Mesenteric fat pad (tissue), 1 donor: ENCODE measurements at places on chromosomes 3 and 15. TPM values are rescaled to one million over a fixed set of nuclear protein-coding genes. Genes with fewer than 3 reads are reported as not detected.

NANOGP8 gene
- not detected for total RNA-seq

SEMA3G gene
- 144 TPM for total RNA-seq

ANKRD63 gene
- total RNA-seq: not detected

HAPLN3 gene
- 5.2 TPM for total RNA-seq

FOXL2 gene
- not detected for total RNA-seq

TRPM1 gene
- 0.93 TPM for total RNA-seq

SKOR1 gene
- 0.26 TPM for total RNA-seq

DNA sequence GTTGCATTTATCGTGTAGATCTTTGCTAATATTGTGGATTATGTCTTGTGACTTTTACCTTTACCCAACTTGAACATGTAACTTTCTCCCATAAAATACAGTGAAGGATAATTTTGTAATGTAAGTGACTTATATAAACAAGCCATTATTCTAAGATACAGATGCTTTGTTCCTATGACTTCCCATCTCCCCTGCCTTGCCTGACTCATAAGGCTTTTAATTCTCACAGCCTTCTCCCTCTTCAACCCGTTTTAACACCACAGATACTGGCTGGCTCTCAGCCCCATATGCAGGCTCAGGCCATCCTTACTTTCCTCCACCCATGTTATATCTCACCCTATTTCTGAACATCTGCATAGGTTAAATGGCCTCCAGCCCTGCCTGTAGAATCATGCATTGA lies 4.1 kb downstream of the CCNDBP1 start:
- DNase-seq: no peak

GRCh38 chr3:156397534-156397933 lies 157.4 kb downstream of the SSR3 start:
- DNase-seq: no peak

- no peak for DNase-seq
These were observed 157.6 kb downstream of the UACA start for GRCh38 chr15:70605606-70606410.

DNA sequence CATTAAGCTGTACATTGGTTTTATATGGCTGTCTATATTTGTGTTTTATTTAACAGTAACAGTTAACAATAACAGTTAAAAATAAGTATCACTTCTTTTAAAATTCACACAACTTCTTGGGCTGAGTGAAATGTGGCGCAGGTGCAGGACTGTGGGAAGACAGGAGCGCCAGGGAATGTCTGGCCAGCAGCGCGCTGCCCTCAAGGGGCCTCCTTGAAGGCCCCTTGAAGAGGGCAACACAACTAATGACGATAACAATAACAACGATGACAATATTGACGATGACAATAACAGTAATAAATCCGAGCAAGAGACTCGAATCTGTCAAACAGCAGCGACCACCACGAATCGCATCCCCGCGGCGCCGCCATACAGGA lies 411 bp upstream of the PPP2R3A start:
- DNase-seq: no peak

DNA sequence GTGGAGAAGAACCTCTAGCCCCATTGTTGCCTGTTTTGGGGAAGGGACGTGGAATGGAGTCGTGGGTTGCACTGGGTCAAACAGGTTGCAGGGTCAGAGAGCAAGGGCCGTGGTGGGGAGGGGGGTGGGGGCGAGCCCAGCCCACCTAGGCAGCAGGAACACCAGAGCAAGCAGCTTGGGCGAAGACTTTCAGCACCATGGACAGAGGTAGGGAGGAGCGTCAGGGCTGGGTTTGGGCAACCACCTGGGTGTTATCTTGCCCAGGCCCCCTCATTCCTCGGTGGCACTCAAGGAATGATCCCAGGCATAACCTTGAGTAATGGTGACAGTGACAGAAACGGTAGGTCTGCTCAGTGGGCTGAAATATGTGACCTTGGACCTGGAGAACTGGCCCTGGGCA lies 45.9 kb upstream of the TMEM115 start:
- DNase-seq: no peak

- DNase-seq: no peak
These were observed 24.9 kb upstream of the FAH start for GRCh38 chr15:80127911-80128310.
